RWPE1 (cell line): ENCODE measurements at places on chromosomes 13 and 19.

GRCh38 chr13:42039457-42039945, 8.9 kb upstream of the DGKH start:
- DNase-seq: peak; percentile 25

DNA sequence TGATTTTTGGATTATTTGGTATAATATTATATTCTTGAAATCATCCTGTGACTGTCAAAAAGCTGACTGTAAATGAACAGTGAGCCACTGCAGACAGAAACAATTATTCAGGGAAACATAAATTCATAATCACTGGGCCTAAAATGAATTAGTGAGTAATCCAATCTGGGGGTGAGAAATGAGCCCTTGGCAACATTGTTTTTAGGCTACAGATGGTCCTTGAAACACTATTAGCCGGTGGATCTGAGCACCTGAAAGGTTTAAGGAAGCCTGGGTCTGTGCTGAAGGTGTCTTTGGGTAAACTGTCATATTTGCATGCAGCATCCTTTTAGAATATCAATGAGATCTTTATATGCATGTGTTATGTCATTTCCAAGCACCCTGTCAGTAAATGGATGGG, 290.7 kb downstream of the ATP8A2 start:
- DNase-seq: no peak

DNA sequence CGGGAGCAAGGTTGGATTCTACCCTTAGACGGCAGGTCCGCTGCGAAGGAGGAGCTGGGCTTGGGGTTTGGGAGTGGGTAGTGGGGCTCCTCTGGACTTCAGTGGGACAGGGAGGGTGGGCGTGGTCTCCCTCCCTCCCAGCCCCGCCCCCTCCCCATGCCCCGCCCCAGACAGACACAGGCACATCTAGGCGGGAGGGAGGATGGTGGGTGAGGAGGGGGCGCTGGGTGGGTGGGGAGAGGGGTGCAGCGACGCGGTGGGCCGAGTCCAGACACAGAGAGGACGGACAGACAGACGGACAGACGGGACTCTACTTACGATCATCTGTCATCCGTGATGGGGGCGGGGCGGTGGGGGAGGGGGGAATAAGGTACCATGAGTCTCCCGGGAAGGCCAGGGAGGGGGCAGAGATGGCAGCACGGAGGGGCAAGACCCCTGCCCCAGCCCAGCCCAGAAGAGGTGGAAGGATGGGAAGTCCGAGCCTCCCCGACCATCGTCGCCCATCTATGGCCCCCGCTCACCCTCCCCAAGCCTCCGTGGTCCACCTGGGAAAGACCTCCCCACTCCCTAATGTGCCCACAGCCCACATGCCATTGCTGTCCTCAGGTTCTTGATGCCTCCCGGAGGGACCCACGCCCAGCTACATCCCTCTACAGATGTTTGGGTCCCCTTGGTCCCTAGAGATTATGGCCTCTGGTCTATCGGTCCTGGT, 64.8 kb downstream of the UNC13A start:
- no peak for DNase-seq

GRCh38 chr13:24861617-24862362, 97.8 kb downstream of the RNF17 start:
- DNase-seq: no peak

DNA sequence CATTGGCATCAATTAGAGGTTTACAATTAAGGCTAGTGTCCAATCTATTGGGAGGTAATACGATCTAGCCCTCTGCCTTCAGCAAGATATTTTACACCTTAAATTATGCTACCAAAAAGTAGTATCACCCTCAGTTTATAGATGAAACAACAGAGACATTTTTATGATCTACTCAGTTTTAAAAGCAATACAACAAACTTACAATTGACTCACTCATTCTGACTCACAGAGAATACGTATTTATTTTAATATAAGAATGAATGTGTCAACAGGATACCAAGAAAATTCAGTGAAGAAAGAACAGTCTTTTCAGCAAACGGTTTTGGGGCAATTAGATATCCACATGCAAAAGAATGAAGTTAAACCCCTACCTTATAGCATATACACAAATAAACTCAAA, 32.5 kb upstream of the STARD13 start:
- no peak for DNase-seq
